Right atrium auricular region (tissue), 2 donors: ENCODE measurements at places on chromosomes 4 and X. TPM values are rescaled to one million over a fixed set of nuclear protein-coding genes. Genes with fewer than 3 reads are reported as not detected.

SASH3 gene
- 2.1 TPM for total RNA-seq

HTN1 gene
- total RNA-seq, result not detected

CFI gene
- total RNA-seq, result 12.6 TPM

CT45A5 gene
- not detected for total RNA-seq

PSAPL1 gene
- total RNA-seq, result 0.12 TPM

TXK gene
- total RNA-seq, result 0.44 TPM

TEX11 gene
- total RNA-seq, result not detected

PABPC4L gene
- total RNA-seq, result 1.3 TPM

FAM241A gene
- total RNA-seq, result 6.7 TPM

- no peak for DNase-seq
Observed at GRCh38 chr4:96912716-96913115, 1072.8 kb downstream of the PDHA2 start.

- no peak for DNase-seq
Observed at GRCh38 chr4:127656047-127656680, 23.4 kb downstream of the INTU start.

- DNase-seq, result no peak
Observed at GRCh38 chrX:112163906-112164305, 81.3 kb upstream of the TRPC5 start.

GRCh38 chrX:24945009-24945408 is 70.8 kb downstream of the ARX start:
- no peak for DNase-seq

GRCh38 chr4:161919442-161920220 is 244.2 kb downstream of the FSTL5 start:
- no peak for DNase-seq

DNA sequence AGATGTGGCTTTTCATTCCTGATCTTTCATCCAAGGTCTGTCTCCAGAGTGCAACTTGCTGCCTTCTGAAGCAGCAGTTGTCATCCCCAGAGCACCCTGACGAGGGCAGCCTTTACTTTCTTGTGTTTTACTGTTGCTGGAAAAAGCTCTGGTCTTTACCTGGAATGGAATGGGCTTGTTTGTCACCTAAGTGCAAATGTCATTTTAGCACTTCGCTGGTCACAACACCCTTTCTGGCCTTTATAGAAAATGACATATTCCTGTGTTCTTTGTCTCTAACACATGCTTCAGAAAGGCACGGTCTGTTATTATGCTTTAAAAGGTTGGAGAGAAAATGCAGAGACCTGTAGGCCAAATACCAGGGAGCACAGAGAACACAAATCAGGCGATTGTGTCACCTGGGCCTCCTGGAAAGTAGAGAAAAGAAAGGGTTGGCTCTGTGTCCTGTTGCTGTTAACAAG is 332.7 kb upstream of the IGFBP7 start:
- DNase-seq, result no peak

DNA sequence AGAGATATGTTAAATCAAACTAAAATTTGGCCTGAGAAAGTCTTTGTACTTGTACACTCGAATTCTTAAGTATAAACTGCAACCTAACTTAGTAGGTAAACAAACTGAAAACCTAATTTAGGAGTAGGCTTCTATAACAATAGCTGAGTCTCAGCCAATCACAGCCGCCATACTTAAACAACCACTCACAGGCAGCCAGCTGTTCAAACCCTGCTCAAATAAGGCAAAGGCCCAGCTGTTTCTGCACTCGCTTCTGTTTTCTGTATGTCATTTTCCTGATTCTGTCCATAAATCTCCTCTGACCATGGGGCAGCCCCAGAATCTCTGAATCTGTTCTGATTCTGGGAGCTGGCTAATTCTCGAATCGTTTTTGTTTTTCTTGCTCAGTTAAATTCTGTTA is 7.8 kb upstream of the PLS3 start:
- no peak for DNase-seq

GRCh38 chr4:121741751-121742150 is 23.2 kb downstream of the SMIM43 start:
- no peak for DNase-seq

GRCh38 chrX:19046343-19047215 is 62.7 kb upstream of the PHKA2 start:
- no peak for DNase-seq

DNA sequence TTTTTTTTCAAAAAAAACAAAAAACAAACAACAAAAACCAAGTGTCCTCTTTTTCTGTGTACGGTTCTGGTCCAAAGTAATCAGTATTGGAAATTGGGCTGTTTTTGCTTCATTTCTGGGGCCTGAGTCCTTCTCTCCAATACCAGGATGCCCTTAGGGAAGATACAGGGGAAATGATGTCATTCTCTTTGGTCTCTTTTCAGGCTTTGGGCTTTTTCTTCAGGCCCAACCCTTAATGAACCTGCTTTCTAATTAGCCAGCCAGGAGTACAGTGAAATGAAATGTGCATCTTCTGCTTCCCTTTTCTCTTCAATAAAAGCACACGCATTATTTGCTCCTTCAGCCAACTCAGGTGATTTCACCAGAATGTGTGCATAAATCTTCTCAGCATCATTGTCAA is 52.6 kb upstream of the RBPJ start:
- no peak for DNase-seq

DNA sequence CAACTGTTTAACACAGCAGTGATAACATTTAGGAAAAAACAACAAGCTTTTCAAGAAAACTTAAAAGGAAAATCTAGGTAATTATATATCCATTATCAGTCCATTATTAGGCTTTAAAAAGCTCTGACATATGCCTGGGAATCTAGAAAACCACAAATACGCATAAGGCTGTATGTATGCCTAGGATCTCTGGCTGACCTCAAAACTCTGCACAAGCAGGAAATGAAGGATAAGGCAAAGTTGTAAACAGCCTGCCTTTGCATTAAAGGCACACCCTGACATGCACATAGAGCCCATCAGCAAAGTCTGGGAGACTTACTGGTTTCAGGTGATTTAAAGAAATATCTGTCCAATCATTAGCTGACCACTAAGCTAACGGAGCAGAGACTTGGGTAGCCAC is 14.0 kb downstream of the TIMP1 start:
- no peak for DNase-seq

GRCh38 chr4:33161202-33161601 is 2441.0 kb downstream of the PCDH7 start:
- no peak for DNase-seq

- no peak for DNase-seq
Observed at GRCh38 chr4:41747230-41748055, 1.1 kb downstream of the PHOX2B start.

DNA sequence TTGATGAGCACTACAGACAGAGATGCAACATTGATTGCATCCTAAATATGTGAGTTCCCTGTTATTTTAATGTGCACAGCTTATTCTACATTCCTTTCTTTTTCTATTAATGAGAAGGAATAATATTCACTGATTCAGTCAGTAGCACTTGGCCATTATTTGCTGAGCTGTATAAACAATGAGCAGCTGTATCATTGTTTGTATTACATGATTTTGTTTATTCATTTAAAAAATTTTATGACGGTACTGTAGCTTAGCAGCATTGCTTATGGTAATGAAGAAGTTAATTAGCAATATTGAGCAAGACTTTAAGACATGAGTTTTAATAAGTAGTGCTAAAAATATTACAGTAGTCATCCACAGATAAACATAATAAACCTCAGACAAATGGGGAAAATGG is 582.0 kb downstream of the ADGRL3 start:
- DNase-seq, result no peak

GRCh38 chr4:14151101-14151500 is 523.6 kb upstream of the BOD1L1 start:
- DNase-seq, result no peak

GRCh38 chr4:123401271-123402120 is 4.9 kb downstream of the SPRY1 start:
- peak; percentile 60 for DNase-seq

DNA sequence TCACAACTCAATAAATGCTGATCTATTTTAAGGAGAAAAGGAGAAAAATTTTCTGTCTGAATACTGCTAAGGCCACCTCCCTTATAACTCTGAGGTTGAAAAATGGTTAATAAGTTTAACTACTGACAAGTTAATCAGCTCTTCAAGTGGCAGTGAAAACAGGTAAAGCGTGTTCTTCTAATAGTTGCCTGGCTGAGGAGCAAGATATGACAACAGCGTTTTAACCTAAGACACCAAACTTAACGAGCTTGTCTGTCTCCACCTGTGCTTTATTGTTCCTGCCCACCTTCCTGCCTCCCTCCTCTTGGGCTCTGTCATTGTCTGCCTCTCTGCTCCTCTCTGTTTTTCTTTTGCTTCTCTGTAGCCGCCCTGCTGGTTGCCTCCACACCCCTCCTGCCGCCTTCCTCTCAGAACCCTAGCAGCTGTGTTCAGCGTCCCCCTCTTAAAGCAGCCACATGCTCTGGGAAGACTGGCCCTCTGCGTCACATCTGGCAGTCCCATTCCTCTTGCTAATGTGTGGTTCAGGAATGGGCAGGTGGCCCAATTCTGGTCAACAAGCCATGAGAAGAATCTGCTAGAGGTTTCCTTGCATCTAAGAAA is 4.3 kb upstream of the TSPAN5 start:
- DNase-seq, result no peak

DNA sequence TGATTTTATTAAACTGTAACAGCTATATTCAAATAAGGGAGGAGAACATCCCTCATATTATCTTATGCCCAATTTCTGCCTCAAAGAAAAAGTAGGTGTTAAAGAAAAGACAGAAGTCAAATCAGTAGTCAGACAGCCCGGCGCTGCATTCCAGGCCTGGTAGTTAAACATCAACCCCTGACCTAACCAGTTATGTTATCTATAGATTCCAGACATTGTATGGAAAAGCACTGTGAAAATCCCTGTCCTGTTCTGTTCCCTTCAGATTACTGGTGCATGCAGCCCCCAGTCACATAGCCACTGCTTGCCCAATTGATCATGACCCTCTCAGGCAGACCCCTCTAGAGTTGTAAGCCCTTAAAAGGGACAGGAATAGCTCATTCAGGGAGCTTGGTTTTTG is 269.9 kb upstream of the GALNT7 start:
- DNase-seq, result no peak

DNA sequence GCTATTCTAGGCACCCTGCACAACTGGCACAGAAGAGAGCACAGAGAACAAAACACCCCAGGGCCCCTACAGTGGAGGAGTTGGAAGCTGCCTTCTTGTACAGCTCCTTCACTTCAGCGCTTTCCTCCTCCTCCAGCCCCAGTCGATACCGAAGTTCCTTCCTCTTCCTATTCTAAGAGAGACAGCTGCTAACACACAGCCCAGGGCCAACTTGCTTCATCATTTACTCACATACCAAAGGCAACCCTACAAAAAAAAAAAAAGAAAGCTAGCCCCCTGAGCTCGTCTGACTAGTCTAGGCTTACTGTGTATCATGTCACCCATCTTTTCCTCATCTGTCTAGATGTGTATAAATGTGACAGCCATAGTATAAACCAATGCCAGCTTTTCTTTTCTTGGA is 64.5 kb downstream of the MID1 start:
- DNase-seq, result no peak

DNA sequence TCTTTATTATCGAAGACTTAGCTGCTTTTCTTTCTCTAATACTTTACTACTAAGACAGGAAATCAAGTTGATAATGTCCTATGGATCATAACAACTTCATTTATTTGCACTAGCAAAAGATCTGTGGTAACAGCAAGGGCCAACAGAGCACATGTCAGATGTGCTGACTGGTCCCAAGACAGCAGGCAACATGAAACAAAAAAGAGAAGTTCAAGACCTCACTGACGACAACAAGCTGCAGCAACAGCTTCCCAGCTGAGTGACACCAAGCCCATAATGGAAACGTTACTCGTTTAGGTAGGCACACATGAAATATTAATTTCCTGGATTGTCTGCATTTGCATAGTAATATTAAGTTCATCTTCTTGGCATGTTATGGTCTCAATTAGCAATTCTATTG is 126.9 kb downstream of the UNC5C start:
- no peak for DNase-seq

DNA sequence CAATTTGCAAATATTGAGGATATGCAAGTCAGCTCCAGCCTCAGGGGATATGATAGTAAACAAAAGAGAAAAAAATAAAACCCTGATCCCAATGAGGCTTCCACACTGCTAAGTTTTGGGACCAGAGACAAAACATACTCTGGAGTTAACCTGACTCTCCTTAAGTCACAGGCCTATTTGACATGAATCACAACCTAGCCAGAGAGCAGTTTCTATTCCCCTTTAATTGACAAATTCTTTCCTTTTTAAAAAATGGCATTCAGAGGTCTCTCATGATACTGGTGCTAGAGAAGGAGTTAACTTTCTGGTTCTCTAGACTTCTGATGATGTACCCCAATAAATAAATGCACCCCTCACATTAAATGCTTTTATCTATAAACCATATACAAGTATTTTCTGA is 8.8 kb downstream of the ACSL1 start:
- no peak for DNase-seq

DNA sequence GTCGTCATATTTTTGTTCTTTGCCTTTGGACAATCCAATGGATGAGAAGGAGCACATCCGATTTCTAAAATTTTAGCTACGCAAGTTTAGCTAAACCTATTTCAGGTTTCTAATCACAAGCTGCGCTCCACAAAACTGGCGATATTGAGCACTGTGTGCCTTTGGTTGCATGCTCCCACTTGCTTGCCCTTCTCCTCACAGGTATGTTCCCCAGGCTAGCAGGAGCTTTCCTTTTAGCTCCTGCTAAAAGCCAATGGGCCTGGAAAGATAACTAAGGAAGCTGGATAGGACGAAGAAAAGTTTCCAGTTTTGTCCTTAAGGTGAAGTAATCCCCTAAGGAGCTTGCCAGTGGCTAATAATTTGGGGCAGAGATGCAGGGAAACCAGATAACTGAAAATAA is 975.2 kb downstream of the FSTL5 start:
- DNase-seq, result no peak

DNA sequence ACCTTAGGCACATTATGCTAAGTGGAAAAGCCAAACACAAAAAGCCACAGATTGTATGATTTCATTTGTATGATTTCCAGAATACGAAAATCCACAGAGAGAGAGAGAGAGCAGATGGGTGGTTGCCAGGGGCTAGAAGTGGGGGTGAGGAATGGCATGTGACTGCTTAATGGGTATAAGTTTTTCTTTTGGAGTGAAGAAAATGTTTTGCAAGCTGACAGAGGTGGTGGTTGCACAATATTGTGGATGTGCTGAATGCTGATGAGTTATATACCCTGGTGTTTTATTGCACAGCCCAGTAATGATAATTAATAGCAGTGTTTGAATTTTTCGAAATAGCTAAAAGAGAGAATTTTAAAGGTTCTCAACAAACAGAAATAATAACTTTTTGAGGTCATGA is 386.1 kb upstream of the HS3ST1 start:
- no peak for DNase-seq

DNA sequence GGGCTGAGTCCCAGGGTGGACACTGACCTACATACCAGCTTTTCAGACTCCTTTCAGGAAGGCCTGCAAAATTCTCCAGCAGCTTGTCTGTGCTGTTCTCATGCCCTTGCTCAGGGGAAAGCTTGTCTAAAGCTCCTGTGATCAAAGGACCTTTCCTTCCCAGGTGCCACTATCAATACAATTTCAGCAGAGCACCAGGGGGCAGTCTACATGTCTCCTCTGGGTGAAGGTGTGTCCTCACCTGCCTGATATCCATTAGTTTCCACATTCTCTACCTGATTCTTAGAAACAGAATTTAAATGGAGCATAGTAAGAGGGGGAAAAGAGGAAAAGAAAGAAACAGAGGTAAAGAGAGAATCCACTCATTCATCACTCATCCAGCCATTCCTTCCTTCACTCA is 114.2 kb downstream of the PPARGC1A start:
- DNase-seq, result no peak
